Activated naive CD8-positive, alpha-beta T cell treated with anti-CD3 and anti-CD28 coated beads, Interleukin-2, amount 50 U/mL, for 16 hours (primary cell): ENCODE measurements at places on chromosomes 3 and 15.

GRCh38 chr3:56724676-56725075 is 41.6 kb upstream of the TASOR start:
- no peak for DNase-seq

- DNase-seq, result no peak
These were observed 88.4 kb upstream of the RPL32 start for GRCh38 chr3:12929801-12930200.

DNA sequence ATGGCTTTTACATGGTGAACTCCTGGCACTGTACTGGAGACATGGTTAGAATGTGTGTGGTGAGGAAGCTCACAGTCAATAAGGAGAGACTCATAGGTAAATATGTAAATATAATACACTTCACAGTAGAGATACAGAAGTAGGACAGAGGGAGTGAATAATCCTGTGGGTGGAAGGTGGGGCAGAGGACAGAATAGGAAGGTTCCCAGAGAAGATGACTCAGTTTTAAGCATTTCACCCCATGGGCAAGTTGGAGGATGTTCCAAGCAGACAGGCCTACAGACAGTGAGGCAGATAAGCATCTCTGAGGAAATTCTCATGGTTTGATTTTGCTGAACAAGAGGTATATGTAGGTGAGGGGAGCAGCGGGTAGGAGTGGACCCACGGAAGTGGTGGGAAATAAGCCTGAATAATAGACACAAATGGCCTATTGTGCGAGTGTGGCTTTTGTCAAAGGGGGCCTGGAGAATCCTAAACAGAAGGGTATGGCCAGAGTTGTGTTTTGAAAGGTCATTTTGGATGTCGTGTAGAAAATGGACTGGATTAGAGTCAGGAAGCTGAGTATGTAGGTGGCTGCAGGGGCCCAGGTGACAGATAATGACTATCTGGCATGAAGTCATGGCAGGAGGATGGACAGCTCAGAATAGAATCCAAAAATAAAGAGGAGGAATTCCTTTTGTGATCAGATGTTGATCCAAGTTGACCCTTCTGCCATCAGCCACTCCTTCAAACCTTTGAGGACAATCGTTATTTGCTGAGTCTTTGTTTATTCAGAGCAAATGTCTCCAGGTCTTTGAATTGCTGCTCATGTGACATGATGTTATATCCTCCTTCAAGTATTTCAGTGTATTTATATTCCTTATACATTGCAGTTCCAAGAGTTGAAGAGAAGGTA is 97.3 kb upstream of the THRB start:
- no peak for DNase-seq

GRCh38 chr3:134775831-134776230 is 19.2 kb upstream of the EPHB1 start:
- no peak for DNase-seq

GRCh38 chr3:14991151-14991742 is 43.9 kb downstream of the NR2C2 start:
- DNase-seq, result no peak

DNA sequence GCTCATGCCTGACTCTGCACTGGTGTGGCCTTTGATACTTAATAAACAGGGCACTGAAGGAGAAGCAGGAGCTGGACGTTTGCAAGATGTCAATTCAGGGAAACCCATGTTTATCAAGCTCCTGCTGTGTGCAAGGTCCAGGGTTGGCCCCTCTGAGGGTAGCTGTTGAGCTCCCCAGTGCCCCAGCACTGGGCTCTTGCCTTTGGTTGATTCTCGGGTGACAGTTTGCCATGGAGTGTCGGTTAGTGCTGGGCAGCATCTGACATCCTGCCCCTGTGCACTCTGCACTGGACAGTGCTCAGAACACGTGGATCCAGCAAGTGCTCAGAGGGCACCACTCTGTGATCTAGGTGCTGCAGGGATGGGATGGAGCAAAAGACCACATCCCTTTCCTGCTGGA is 7.3 kb downstream of the HDAC11 start:
- no peak for DNase-seq

DNA sequence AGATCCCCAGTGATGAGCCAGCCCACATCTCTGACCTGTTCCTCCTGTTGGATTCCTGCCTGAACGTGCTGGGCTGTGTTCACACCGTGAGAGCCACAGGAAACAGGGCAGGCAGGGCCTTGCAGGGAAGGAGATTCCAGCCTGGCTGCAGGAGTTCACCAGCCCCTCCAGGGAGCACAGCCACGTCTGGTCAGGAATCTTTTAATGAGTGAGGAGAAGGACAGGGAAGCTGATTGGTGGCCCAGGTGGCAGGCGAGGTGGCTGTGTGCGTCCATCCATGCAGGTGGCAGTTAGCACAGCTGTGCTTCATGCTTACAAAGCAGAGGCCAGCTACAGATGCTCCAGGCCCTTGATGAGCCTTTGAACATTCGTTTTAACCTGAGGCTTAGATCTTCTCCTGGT is 10.5 kb downstream of the LRRK1 start:
- no peak for DNase-seq

- no peak for DNase-seq
These were observed 160.6 kb downstream of the SUCLG2 start for GRCh38 chr3:67493808-67494207.

- DNase-seq, result no peak
These were observed 1.2 kb downstream of the SPINT1 start for GRCh38 chr15:40845036-40845435.

GRCh38 chr15:28974142-28974541 is 88.4 kb downstream of the APBA2 start:
- no peak for DNase-seq

DNA sequence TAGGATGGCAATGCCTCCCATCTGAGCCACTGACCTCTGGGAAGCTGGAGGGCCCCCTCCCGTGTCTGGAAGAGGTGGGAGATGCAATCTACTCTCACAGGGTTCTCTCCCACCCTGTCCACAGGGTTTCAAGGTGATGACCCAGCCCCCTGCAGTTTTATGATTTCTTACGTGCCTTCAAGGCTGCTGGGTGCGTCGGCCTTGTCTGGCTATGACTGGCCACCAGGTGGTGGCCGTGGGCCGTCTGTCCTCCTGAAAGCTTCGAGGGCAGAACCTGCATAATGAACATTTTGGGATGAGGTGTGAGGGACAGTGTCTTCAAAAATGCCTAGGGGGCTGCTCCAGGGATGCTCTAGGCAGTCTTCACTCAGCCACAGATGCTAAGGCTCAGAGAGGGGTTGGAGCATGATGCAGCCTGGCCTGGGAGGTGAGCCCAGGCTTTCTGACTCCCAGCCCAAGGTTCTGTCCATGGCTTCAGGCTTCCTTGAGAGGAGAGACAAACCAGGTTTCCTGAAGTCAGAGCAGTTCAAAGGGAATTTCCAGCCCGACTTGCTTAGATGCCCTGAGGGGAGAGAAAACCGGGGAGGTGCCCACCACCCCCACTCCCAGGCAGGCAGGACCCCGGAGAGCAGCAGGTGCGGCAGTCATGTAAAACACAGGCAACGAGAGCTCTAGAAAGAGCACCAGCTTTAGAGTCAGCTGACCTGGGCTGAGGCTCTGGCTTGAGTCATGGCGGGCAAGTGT is 18.7 kb downstream of the ISG20 start:
- no peak for DNase-seq

- DNase-seq, result no peak
These were observed 72.9 kb downstream of the ATP8B4 start for GRCh38 chr15:50046159-50046558.

GRCh38 chr3:168416446-168416845 is 320.7 kb upstream of the GOLIM4 start:
- DNase-seq, result no peak

DNA sequence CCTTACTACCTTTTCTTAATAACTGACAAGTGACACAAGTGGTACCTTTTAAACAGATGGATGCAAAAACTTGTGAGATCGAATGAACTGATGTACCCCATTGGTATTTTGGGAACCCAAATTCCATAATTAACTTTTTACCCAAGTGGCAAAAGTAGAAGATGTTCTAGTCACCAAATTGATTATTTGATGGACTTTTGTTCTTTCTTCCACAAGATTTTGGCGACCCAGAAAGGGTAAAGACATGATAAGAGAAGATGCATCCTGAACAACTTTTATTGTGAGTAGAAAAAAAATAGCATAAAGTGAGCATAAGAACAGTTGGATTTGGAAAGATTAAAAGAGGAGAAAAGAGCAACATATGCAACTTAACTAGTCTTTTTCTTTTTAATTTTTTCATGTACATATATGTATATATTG is 159.5 kb downstream of the TIGIT start:
- DNase-seq, result no peak

DNA sequence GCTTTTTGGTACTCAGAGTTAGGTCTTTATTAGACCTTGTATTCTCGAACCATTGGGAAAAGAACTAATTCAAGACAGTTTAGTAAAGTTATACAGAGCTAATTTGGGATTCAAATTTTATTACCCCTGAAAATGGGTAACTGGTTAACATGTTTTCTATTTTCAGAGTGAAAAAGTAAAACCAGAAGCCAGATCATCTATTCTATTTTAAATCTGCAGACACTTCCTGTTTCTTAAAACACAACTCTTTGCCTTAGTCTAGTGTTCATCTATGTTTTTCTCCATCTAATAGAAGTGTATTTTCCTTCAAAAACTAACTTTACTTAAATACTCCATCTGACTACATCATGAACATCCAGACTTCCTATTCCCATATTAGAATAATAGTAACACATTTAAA is 113.4 kb downstream of the CCNL1 start:
- no peak for DNase-seq

DNA sequence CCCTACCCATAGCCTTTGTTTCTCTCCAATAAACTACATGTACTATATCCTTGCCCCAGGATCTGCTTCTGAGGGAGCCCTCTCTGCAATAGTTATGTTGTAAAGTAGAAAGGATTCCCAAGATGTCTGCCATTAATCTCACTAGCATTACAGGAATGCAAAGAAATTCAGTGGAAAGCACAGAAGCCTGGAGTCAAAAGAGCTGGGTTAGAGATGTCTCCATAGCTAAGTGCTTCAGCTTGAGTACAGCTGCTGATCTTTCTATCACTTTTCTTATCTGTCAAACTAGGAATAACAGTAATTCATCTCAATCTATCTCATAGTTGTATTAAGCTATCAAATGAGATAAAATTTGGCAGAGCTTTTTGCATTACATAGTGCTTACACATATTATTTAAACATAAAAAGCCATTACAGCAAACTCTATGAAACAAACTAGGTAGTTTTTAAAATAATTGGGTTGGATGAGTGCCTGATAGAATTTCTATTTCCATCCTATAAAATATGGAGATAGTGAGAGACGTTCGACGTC is 799.5 kb upstream of the SEMA6D start:
- DNase-seq, result no peak

DNA sequence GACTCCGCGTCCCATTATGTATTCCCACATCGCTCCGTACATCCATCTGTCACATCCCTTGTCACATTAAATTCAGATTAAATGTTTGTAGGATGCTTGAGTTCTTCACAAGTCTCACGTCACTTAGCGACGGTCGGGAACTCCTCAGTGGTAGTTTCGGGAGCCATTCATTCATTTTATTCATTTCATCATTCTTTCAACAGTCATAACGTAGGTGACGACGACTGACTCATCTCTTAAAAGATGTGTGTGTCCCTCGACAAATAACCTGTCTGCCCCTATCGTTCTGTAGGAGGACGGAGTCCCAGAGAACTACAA is 272 bp upstream of the SRPRB start:
- no peak for DNase-seq

GRCh38 chr3:60983906-60984305 is 267.3 kb downstream of the FHIT start:
- no peak for DNase-seq

GRCh38 chr3:18717598-18717997 is 292.5 kb upstream of the SATB1 start:
- no peak for DNase-seq

- DNase-seq, result no peak
These were observed 165.5 kb downstream of the FBLN2 start for GRCh38 chr3:13714251-13714916.

- DNase-seq, result no peak
These were observed 95.3 kb downstream of the IGF2BP2 start for GRCh38 chr3:185729337-185730055.

GRCh38 chr3:155502630-155503029 is 209.1 kb upstream of the STRIT1 start:
- DNase-seq, result no peak

DNA sequence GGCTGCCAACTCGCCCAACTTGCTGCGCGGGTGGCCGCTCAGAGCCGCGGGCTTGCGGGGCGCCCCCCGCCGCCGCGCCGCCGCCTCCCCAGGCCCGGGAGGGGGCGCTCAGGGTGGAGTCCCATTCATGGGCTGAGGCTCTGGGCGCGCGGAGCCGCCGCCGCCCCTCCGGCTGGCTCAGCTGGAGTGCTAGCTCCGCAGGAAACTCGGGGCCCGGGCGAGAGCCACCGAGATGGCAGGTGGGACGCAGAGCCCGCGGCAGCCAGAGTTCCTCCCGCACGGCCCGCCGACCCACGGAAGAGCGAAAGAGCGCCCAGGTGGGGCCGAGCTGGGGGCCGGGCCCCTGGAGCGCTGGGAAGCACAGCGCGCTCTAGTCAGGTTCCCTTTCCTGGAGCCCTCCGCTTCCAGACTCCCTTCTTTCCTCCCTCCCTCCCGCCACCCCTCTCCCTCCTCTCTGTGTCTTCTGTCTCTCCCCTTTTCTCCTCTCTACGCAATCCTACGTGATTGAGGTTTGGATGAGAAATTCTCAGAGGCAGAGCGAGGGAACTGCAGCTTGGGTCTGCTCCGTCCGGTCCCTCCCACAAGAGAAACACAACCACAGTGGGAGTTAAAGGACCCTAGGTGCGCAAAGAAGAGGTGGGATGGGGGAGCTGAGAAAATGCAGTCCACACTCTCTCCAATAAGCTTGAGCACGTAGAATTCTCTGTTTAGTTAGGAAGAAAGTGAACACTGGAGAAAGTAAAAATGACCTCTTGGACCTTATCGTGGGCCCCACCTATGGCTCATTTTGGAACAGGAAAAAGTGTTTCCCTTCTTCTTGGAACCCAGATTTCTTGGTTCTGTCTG is 317.3 kb downstream of the FGF12 start:
- no peak for DNase-seq

GRCh38 chr3:141348837-141349236 is 19.5 kb upstream of the ZBTB38 start:
- no peak for DNase-seq

DNA sequence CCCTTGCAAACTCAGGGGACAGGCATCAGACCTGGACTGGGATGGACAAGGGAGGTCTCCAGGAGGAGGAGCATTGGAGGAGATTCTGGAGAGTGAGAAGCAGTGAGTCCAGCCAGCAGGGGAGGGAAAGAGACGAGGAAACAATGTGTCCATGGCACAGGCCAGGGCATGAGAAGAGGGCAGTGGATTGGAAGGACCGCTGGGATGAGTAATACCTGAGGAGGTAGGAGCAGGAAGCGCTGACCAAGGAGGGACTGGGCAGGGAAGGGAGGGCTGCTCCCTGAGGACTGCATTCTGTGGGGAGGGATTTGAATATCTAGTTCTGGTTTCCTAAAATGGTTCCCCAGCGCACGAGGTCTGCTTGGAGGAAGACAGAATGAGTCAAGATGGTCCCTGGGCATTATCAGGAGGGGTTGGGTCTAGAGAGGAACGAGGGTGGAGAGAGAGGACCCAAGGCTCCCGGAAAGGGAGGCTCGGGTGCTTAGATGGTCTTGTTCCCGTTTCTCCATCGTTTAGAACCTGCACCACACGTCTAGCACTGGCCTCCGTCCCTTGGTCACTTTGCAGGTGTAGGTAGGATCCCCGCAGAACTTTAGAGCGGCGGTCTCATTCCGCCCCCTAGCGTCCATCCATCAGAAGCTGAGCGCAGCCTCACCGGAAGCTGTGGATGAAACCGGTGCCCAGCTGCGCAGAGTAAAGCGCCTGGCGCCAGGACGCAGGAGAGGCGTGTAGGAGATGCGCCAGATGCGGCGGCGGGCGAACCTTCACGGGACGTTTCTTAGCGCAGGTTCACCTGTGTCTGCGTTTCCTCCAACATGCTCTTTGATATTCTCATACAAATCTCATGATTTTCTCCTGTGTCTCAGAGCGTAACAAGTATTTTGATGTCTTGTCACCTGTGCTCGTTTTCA is 190.7 kb upstream of the NDN start:
- DNase-seq, result no peak
